ENCODE measurements at places on chromosomes 1 and 21.

- DNase-seq: peak; percentile 84
Measured at GRCh38 chr21:16117851-16118590, 388.2 kb downstream of the USP25 start.

DNA sequence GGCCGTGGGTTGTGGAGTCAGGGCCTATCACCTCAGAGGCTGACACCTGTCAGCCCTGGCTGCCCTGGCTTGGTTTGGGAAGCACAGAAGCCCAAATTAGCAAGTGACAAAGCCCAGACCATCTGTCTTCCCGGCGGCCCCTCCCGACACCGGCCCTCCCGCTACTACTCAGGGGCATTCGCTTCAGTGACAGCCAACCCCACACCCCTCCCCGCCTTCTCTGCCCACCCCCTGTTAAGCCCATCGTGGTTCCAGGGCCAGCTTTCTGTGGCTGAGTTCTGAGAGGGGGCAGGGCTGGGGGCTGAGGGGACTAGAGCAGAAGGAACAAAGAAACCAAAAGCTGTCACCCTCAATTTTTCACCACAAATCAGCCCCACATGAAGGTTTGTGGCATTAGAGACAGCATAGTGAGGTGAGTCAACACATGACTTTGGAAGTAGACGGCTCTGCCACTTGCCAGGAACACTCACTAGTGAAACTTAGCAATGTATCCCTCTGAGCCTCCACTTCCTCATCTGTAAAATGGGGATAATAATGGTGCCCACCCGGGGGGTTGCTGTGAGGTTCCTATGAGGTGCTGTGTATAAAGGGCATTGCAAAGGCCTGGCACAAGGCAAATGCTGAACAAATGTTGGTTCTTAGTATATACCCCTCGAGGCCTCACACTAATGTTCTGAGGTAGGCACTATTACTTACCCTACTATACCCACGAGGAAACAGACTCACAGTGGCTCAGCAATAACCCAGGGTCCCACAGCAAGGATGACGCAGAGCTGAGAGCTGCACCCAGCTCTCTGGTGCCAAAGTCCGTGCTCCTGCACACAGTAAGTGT, 5.2 kb upstream of the TNNI1 start:
- DNase-seq: no peak

DNA sequence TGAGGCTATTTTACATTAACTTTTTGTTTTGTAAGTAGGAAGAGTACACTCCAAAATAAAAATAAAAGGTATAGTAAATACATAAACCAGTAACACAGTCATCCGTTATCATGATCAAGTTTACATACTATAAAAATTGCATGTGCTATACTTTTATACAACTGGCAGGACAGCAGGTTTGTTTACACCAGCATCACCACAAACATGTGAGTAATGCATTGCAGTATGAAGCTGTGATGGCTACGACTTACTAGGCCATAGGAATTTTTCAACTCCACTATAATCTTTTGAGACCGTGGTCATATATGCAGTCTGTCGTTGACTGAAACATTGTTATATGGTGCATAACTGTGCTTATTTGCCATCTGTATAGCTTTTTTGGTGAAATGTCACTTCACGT, 106.2 kb downstream of the CENPF start:
- no peak for DNase-seq

DNA sequence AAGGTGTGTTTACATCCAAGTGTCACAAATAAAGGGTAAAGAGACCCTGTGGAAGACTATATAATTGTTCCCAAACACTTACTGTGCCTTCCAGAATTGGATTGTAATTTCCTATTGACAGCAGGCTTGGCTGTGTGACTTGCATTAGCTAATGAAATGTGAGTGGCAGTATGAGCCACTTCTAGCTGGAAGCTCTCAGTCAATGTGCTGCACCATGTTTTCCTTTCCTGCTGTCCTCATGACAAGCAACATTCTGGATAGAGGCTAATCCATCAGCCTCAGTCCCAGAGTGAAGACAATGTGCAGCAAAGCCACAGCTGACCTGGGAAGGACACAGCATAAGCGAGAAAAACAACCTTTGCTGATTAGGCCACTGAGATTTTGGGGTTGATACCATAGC, 5.9 kb upstream of the FOXJ3 start:
- no peak for DNase-seq

DNA sequence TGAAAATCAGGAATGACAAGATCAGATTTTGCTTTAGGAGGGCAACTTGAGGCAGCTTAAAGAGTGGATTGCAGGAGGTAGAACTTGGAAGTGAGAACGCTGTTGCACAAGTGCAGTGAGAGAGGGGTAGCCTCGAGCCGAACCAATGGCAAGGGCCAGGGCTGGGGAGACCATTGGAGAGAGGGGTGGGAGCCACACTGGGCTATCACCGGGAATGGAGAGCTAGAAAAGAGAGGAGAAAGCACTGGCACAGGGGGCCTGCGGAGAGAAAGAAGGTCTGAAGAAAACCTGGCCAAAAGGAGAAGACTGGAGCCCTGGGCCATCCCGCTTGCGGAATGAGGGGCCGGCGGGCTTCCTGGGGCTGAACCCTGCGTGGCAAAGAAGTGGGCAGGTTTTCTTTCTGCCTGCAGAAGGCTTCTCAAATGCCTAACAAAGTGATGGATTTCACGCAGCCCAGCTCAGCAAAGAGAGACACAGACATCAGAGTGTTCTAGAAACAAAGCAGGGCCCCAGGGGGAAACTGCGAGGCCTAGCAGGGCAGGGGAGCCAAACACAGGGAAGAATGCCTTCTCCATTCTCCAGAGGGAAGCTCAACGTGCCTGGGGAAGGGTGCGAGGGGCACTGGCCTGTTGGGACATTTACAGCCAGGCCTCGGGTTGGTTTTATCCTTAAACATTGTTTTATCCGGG, 1.2 kb upstream of the SLC37A1 start:
- no peak for DNase-seq

DNA sequence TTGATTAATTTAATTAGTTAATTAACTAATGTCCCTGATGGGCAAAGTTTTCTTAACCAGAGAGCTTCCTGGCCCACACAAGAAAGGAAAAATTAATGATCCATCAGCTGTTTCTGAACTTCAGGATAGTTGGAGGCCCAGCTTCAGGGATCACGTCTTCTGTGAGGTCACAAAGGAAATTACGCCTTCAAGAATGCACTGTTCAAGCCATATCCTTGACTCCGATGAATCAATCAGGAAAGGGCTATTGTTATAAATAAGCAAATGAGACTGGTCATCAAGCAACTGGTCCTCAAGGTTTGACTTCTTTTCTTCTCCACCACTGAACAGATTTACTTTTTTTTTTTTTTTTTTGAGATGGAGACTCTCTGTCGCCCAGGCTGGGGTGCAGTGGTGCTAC, 40.6 kb downstream of the TCP10L start:
- no peak for DNase-seq

GRCh38 chr1:190942475-190942874, 464.8 kb upstream of the BRINP3 start:
- DNase-seq: no peak

GRCh38 chr1:162172311-162173102, 103.0 kb downstream of the NOS1AP start:
- no peak for DNase-seq

DNA sequence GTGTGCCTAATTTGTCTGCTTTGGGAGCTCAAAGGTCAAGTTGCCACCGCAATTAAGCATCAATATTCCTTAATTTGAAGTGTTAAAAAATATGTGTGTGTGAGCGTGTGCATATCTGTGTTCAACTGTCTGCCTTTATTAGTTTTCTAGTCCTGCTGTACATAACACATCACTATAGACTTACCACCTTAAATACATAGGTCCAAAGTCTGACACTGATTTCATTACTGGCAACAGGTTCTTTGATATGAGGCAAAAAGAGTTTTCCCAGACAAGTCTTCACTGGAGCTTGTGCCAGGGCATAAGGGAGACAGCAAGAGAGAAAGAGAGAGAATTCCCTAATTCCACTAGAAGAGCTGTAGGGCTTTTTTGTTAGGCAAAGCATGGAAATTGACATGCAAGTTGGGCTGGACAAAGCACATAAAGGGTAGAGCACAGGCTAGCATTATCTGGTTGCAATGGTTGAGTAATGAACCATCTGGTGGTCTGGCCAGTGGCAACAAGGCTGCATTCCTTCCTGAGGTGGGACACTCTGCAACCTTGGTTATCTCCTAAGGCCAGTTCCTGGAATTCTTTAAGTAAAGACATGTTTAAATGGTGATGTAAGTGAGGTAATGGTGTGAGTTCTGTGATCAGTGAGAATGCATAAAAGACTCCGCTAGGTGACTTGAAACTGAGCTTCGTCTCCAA, 457.2 kb upstream of the ADAMTS5 start:
- DNase-seq: no peak

DNA sequence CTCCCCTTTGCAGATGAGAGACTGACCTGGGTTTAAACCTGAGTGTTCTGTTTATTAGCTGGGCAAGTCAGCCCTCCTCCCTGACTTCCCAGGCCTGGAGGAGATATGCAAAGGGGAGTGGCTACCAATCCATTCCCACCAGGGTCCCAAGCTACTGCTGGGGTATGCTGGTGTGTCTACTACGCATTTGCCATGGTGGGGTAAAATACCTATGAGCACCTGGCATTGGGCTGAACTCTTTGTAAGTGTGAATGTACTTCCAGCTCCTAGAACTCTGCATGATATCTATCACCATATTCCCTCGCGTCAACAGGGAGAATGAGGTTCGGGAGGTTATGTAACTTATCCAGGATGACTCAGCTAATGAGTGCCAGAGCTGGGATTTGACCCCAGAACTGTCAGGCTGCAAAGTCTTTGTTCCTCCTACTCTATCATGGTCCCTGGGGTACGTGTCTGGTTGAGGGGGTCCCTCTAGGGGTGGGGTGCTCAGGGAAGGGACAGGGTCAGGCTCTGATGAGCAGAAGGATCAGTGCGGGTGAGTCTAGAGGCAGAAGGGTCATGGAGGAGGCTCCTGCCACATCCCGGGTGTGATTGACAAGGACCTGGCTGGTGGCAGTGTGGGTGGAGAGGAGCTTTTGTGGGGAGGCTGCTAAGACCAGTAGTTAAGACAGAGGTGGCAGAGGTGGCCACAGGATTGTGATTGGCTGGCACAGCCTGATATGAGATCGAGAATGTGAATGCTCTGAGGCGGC, 16.7 kb downstream of the AMPD2 start:
- DNase-seq: no peak

DNA sequence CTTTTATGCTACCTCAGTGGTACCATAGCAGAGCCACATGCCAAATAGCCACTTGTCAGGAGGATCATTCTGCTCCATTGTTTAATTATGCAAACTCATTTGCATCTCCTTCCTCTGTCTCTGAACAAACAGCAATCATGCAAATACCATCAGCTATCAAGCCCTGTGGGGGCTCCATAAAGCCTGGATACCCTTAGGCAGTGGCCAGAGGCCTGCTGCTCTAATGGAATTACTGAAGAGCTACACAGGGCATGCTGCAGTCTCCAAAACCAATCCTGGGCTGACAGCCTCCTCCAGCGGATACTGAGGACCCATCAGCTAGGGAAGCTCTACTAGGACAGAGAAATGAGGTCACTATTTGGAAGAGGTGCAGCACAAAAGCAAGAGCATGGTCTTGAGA, 376.3 kb downstream of the KCNH1 start:
- DNase-seq: no peak

GRCh38 chr21:34698270-34699015, 29.6 kb downstream of the CLIC6 start:
- DNase-seq: no peak

- no peak for DNase-seq
Measured at GRCh38 chr1:222347627-222348026, 200.3 kb downstream of the HHIPL2 start.

GRCh38 chr1:6473974-6474814, 8.2 kb upstream of the TNFRSF25 start:
- no peak for DNase-seq

GRCh38 chr1:33276573-33277298, 20.4 kb downstream of the ZNF362 start:
- no peak for DNase-seq

GRCh38 chr1:241985787-241986186, 13.1 kb downstream of the MAP1LC3C start:
- DNase-seq: no peak

- DNase-seq: peak; percentile 48
Measured at GRCh38 chr1:203199816-203200571, 13.5 kb upstream of the CHI3L1 start.

GRCh38 chr1:50208756-50209155, 100.0 kb downstream of the ELAVL4 start:
- no peak for DNase-seq
